Peyer's patch (tissue), 4 donors: ENCODE measurements at places on chromosomes 7 and 10. TPM values are rescaled to one million over a fixed set of nuclear protein-coding genes. Genes with fewer than 3 reads are reported as not detected.

- no peak for DNase-seq
These were observed 210.6 kb downstream of the ZNF365 start for GRCh38 chr10:62584731-62585130.

SPDYE2 gene
- not detected for total RNA-seq

DNA sequence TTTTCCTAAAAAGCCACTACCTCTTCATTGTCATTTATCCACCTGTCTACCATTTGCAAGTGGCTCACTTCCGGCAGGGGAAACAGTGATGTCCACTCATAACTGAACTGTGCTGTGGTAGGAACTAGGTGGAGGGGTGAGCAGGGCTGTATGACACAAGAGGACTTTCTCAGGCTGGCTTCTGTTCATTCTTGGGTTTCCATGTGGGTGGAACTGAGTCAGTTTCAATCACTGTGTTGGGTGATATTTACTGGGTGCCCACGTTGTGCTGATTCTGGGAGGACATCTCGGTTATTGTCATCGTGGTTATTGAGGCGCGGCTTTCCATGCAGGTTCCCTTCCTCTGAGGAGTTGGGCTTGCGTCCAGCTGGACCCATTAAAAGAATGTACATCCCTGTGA, 38.8 kb downstream of the RAMP3 start:
- no peak for DNase-seq

ANKRD61 gene
- not detected for total RNA-seq

TRIM74 gene
- 1.8 TPM for total RNA-seq
